Uterus (tissue), 4 donors: ENCODE measurements at places on chromosomes 2 and 18. TPM values are rescaled to one million over a fixed set of nuclear protein-coding genes. Genes with fewer than 3 reads are reported as not detected.

POTEI gene
- total RNA-seq: 0.26 TPM

- no peak overlapping the region for H3K27ac ChIP-seq
- no peaks in the 10 kb centered on the region for H3K27me3 ChIP-seq
- no peaks in the 10 kb centered on the region for H3K4me1 ChIP-seq
- no peak overlapping the region for H3K4me3 ChIP-seq
- no peak for DNase-seq
- no peaks in the 10 kb centered on the region for H3K36me3 ChIP-seq
Observed at GRCh38 chr2:152456262-152456661, 121.3 kb downstream of the FMNL2 start.

GRCh38 chr2:70923378-70924015, 12.2 kb upstream of the ATP6V1B1 start:
- H3K4me3 ChIP-seq: no peak overlapping the region
- no peak for DNase-seq
- no peaks in the 10 kb centered on the region for H3K4me1 ChIP-seq

- DNase-seq: no peak
- H3K27ac ChIP-seq: no peak within 1 kb of the TSS
- H3K27me3 ChIP-seq: no peaks in the 10 kb centered on the region
Observed at GRCh38 chr2:79512442-79513401, at the start of gene CTNNA2. TSS of gene CTNNA2 (plus strand) at chr2:79513051.

FEV gene
- not detected for total RNA-seq

DNA sequence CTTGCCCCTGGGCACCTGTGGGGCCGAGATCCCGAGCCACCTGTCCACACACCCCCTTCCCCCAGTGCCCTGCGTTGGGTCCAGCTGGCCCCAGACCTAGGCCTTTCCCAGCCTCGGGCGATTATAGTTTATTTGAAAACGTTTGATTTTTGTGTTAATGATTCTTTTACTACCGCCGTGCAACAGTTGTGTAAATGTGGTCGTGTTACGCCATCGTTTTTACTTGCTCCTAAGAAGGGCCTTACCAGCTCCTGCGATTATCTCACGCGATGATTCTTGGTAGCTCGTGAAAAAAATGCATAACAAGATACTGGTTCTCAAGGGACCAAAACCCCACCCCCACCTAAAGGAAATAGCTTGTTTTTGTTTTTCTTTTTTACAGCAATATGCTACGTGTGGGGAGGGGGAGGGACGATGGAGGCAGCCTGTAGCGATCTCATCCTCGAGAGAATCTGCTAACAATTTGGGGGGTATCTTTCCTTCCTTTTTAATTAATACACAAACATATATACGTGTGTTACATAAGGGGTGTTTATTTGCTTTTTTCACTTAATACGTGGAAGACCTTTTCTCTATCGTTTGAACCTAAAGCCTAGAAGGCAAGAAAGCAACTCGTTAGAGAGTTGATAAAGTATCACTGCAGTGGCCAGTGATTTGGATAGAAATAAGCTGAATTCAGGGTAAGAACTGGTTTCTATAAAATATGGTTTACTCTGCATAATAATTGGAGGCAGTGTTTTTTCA, 1.0 kb downstream of the ZDBF2 start:
- no peaks in the 10 kb centered on the region for H3K4me1 ChIP-seq
- DNase-seq: no peak
- peaks cover 36% of the 10 kb centered on the region for H3K27me3 ChIP-seq

LIMS4 gene
- 6.4 TPM for total RNA-seq

DNA sequence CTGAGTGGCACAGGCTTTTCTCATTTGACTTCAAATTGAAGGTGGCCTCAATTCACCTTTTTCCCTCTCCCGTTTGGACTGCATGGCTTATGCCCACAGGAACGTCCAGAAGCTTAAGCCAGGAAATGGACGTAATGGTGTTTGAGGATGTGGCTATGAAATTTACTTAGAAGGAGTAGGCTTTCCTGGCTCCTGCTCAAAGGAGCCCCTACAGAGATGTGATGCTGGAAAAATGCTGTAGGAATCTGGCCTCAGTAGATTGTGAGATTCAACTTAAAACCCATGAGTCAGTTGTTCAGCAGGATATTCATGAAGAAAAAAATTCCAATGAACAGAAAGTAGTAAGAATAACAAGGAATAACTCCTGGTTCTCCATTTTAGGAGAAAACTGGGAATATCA, 129.0 kb downstream of the ICOS start:
- no peak for DNase-seq
- H3K27me3 ChIP-seq: no peaks in the 10 kb centered on the region
- H3K4me3 ChIP-seq: no peak overlapping the region
- H3K4me1 ChIP-seq: no peaks in the 10 kb centered on the region
- no peaks in the 10 kb centered on the region for H3K36me3 ChIP-seq
- no peak overlapping the region for H3K27ac ChIP-seq

- H3K27me3 ChIP-seq: no peaks in the 10 kb centered on the region
- no peaks in the 10 kb centered on the region for H3K36me3 ChIP-seq
- DNase-seq: no peak
- H3K4me1 ChIP-seq: no peaks in the 10 kb centered on the region
- H3K27ac ChIP-seq: no peak overlapping the region
- peak overlapping the region; percentile 17 for H3K4me3 ChIP-seq
Observed at GRCh38 chr2:148887350-148888002, 12.4 kb downstream of the KIF5C start.

OTOS gene
- not detected for total RNA-seq

- H3K4me1 ChIP-seq: no peaks in the 10 kb centered on the region
- H3K4me3 ChIP-seq: no peak overlapping the region
- H3K36me3 ChIP-seq: no peaks in the 10 kb centered on the region
- H3K27me3 ChIP-seq: no peaks in the 10 kb centered on the region
Observed at GRCh38 chr2:196131949-196132925, 39.1 kb downstream of the STK17B start.

GRCh38 chr18:75255094-75255493, 44.5 kb downstream of the TSHZ1 start:
- DNase-seq: no peak
- H3K36me3 ChIP-seq: no peaks in the 10 kb centered on the region
- H3K27me3 ChIP-seq: no peaks in the 10 kb centered on the region
- no peak overlapping the region for H3K4me3 ChIP-seq
- H3K4me1 ChIP-seq: no peaks in the 10 kb centered on the region

DNA sequence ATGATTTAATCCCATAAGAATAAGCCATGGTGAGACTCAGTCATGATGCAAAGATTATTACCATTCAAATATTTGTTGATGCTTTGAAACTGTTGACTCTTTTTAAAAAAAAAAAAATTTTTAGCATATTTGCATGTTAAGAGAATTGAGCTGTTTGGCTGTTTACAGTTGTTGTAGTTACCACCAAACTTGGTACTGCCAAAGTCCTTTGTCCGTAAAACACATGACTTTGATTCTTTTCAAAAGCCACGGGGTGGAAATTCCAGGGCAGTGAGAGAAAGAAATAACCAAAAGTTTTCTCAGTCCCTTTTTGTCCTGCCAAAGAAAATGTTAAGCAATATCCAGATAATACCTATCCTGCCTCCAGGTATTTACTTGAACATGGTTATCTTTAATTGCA, 474.8 kb downstream of the METTL4 start:
- no peak overlapping the region for H3K4me3 ChIP-seq
- DNase-seq: no peak
- no peak overlapping the region for H3K27ac ChIP-seq
- H3K27me3 ChIP-seq: no peaks in the 10 kb centered on the region

GRCh38 chr2:70560040-70560439, 6.4 kb upstream of the TGFA start:
- H3K36me3 ChIP-seq: no peaks in the 10 kb centered on the region
- H3K27ac ChIP-seq: no peak overlapping the region
- no peaks in the 10 kb centered on the region for H3K27me3 ChIP-seq
- no peaks in the 10 kb centered on the region for H3K4me1 ChIP-seq

TRIM43 gene
- total RNA-seq: 0.48 TPM

DNA sequence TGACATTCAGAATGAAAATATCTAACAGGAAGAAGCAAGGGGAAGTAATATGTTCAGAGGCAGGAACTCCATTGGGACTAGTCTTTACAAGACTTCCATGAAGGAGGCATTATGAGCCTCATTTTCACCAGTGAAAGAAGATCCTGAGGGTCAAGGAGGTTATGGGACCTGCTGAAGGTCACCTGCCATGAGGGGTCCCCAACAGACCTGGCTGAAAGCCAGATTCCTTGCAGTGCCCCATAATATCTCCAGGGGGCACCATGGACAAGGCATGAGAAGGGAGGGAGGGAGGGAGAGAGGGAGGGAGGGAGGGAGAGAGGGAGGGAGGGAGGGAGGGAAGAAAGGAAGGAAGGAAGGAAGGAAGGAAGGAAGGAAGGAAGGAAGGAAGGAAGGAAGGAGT, 27.9 kb downstream of the XDH start:
- DNase-seq: no peak
- no peaks in the 10 kb centered on the region for H3K36me3 ChIP-seq
- no peak overlapping the region for H3K27ac ChIP-seq
- H3K4me1 ChIP-seq: no peaks in the 10 kb centered on the region
- H3K4me3 ChIP-seq: no peak overlapping the region
- H3K27me3 ChIP-seq: no peaks in the 10 kb centered on the region

GRCh38 chr2:167844714-167845530, 402.5 kb downstream of the STK39 start:
- DNase-seq: no peak
- no peaks in the 10 kb centered on the region for H3K27me3 ChIP-seq
- no peaks in the 10 kb centered on the region for H3K36me3 ChIP-seq
- H3K4me1 ChIP-seq: no peaks in the 10 kb centered on the region
- H3K27ac ChIP-seq: no peak overlapping the region

DNA sequence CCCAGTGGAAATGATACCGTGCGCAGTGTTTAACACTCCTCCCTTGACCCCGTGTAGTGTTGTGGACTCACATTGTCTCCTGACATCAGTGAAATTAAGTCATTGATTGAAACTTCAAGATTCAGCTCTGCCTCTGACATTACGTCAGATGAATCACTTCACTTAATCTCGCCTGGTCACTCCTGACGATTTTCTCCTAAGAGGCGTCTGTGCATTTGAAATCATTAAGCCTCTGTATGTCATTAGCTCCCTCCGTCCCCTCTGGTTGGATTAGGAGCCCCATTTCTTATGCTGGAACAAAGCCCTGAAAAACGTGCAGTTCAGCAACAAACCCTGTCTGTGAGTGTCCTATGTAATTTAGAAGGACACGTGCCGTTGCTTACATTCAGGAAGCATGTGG, 36.7 kb upstream of the CNGA3 start:
- no peaks in the 10 kb centered on the region for H3K36me3 ChIP-seq
- no peaks in the 10 kb centered on the region for H3K4me1 ChIP-seq
- no peak overlapping the region for H3K27ac ChIP-seq

SCG2 gene
- not detected for total RNA-seq

DPP10 gene
- 33.0 TPM for total RNA-seq

SH3BP4 gene
- total RNA-seq: 21.8 TPM

GRCh38 chr18:64270121-64270520, 121.2 kb upstream of the LINC00305 start:
- no peaks in the 10 kb centered on the region for H3K4me1 ChIP-seq
- no peaks in the 10 kb centered on the region for H3K27me3 ChIP-seq
- no peak for DNase-seq
- no peak overlapping the region for H3K4me3 ChIP-seq

SNRNP200 gene
- 35.0 TPM for total RNA-seq

DNA sequence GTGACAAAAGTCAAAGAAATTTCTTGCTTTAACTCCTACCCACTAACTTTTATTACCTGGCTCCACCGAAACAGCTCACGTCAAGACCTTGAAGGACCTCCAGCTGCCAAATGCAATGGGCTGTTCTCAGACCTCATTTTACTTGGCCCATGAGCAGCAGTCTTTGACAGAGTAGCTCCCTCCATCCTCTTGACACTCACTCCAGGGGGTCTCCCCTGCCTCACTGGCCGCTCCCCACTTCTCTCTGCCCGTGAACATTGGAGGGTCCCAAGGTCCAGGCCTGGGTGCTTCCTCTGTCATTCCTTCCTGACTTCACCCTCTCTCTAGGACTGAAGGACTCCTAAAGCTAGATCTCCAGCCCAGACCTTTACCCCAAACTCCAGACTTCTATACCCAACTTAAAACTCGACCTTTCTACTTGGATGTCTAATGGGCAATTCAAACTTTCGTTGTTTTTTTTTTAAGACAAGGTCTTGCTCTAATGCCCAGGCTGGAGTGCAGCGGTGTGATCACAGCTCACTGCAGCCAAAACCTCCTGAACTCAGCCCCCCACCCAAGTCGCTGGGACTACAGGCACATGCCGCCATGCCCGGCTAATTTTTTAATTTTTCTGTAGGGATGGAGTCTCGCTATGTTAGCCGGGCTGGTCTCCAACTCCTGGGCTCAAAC, 92.9 kb upstream of the ST3GAL5 start:
- H3K27me3 ChIP-seq: no peaks in the 10 kb centered on the region
- H3K4me1 ChIP-seq: no peaks in the 10 kb centered on the region
- no peak for DNase-seq
- no peak overlapping the region for H3K27ac ChIP-seq
- no peak overlapping the region for H3K4me3 ChIP-seq
- no peaks in the 10 kb centered on the region for H3K36me3 ChIP-seq

DNA sequence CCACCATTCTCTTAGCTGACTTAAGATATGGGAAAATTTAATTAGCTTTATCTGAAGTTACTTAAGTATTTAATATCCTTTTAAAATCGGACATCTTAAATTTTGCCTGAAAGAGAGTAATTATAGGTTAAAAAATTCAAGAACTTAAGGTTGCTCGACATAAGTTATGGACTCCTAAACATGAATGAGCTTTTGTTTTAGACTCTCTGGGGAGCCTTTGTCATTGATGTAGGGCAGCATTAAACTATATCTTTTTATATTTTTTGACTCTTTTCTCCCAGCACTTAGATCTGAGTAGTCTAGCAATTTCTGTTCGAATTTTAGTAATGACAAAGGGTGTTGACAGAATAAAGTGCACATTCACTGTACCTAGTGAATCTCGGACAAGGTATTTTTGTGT, 4.7 kb downstream of the PHLPP1 start:
- H3K4me3 ChIP-seq: no peak overlapping the region
- H3K36me3 ChIP-seq: no peaks in the 10 kb centered on the region
- H3K27me3 ChIP-seq: no peaks in the 10 kb centered on the region
- H3K27ac ChIP-seq: no peak overlapping the region
- H3K4me1 ChIP-seq: no peaks in the 10 kb centered on the region

DNA sequence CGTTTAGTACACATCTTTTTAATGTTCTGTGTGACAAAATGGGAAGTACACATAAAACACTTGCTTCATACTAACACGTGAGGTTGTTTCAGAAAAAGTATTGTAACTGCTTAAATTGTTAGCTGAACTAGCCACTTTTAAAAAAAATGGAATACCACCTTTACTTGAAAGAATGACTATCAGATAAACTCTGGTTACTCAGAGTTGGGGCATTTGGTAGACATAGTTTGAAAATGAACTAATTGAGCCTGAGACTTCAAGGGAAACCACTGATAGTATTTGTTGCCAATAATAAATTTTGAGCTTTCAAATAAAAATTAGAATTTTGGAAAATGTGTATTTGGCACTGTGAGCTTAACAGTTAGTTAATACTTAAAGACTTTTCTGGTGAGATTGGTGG, 103.0 kb upstream of the FBXO11 start:
- no peak overlapping the region for H3K4me3 ChIP-seq
- DNase-seq: no peak
- H3K27me3 ChIP-seq: no peaks in the 10 kb centered on the region
- H3K36me3 ChIP-seq: no peaks in the 10 kb centered on the region

TMEM182 gene
- total RNA-seq: under 0.01 TPM

- H3K4me1 ChIP-seq: no peaks in the 10 kb centered on the region
- H3K27me3 ChIP-seq: no peaks in the 10 kb centered on the region
- H3K27ac ChIP-seq: no peak overlapping the region
Observed at GRCh38 chr2:132824716-132825115, 154.7 kb upstream of the LYPD1 start.

- H3K4me3 ChIP-seq: no peak overlapping the region
- DNase-seq: no peak
- no peak overlapping the region for H3K27ac ChIP-seq
- H3K4me1 ChIP-seq: no peaks in the 10 kb centered on the region
Observed at GRCh38 chr18:22865354-22866116, 67.6 kb upstream of the RBBP8 start.
